ENCODE measurements at places on chromosomes 4 and X.

GRCh38 chr4:155952501-155952901 lies 1.2 kb downstream of the CTSO start:
- DNase-seq: no peak

DNA sequence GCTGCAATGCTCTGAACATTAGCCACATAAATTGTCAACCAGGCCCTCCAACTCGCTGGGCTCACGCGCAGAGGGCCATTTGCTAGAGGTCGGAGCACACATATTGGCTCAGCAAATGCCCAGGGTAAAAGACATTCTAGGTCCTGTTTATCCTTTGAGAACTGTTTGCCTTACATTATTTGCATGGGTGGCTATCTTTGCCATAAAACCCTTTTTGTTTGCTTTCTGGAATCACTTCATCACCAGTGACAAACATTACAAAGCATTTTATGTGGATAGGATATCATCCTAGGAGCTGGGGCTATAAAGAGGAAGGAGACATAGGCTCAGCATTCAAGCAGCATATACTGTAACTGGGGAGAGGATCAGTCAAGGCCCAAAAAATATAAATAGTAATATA lies 149.2 kb upstream of the RAI2 start:
- no peak for DNase-seq

GRCh38 chr4:78299565-78299972 lies 242.4 kb downstream of the FRAS1 start:
- peak; percentile 11 for DNase-seq

DNA sequence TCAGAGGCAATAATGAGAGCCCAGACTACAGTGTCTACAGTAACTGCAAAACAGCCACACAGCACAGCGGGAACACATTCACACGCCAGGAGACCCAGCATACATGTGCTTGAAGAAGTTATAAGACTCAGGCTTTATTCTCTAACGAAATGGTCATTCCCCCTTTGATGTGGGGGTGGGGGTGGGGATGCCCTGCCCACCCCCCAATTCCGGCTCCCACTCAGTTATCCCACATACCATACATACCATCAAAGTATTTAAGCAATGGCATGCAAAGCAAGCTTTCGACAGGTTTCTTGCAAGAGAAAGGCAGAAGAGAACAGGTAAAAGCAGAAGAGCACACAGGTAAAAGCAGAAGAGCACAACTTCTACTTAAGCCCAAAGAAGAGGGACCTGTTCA lies 3.6 kb downstream of the MECP2 start:
- DNase-seq: no peak

DNA sequence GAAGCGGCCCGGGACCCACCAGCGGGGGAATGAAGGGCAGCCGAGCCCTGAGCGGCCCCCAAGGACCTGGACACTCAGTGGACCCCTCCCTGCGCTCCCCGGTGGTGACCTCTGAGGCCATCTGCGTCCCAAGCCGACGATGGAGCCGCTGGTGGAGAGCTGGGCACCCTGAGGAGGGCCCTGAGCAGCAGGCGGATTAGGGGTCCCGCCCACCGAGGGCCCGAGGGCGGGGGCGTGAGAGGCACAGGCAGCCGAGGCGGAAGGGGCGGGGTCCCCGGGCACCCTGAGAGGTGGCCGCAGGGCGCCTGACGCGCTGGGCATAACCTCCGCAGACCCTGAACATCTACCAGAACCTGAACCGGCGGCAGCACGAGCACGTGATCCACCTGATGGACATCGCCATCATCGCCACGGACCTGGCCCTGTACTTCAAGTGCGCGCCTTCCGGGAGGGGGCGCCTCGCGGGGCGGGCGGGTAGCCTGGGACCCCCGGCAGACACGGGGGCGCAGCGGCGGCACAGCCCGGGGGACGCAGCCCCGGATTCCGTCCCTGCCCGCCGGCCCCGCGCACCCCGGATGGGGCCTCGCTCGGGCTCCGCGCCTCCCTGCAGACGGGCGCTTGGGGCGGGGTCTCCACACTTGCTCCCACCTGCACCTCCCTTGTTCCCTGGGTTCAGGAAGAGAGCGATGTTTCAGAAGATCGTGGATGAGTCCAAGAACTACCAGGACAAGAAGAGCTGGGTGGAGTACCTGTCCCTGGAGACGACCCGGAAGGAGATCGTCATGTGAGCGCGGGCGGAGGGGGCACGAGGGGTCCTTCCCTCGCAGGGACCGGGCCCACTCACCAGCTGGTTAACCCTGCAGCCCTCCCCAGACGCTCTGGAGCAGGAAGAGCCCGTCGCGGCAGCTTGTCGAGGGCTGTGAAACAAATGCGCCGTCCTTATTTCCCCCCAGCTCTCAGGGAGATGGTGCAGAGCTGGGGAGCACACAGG lies 10.3 kb downstream of the ATP5ME start:
- no peak for DNase-seq

GRCh38 chr4:138680989-138681604 lies 334.5 kb upstream of the NOCT start:
- DNase-seq: peak; percentile 24

- DNase-seq: no peak
Observed at GRCh38 chrX:101450961-101451360, 34.3 kb upstream of the ARMCX4 start.

DNA sequence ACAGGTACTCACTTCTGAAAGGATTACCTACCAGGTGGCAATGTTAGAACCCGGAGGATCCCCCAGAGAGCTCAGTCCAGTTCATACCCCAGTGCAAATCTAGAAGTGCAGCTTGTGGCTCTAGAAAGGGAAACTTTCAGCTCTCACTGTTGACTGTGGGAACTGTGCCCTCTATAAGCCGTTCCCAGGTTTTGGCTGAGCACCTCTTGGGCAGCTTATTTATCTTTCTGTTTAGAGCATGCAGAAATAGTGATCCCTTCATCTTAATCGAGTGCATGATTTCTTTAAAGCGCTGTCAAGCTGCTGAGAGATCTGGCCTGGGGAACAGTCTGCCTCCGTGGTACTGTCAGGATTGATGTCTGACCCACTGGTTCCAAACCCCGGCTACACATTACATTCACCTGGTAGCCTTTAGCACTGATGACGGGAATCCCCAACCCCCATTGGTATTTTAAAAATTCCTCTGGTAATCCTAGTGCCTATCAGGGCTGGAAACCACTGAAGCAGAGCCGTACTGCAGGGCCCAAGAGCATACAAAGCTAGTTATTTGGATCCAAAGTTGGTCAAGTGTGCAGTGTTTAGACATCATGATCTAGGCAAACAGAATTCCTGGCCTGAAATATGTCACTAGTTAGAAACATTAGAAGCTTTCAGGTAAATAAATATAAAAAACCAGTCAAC lies 103.2 kb downstream of the KLHL8 start:
- DNase-seq: no peak

DNA sequence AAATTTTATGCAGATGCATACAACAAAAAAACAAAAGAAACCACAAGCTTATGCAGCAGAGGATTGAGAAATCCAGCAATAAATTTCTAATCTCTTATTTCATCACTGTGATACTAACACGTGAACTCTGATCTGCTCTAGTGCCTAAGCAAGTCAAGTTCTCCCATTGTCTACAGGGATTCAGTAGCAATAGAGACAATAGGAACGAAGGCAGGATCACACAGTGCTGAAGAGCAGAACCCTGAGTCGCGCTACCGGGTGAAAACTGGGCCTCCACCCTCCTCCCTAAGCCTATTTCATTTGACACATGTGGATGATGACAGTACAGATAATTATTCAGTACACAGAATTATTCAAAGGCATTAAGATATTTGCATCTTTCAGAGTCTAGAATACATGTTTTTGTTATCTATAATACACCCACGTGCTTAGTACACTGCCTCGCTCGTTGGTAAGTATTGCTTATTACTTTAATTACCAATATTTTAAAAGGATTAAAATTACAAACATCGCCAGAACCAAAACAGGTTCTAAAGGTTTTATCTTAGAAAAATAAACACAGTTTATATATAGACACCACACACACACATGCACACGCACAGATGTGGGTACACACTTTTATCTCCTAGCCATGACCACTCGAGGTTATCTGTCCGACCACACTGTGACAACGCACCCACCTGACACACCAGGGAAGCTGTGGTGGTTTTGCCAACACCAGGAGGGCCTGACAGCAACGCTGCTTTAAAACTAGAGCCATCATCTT lies 60.1 kb downstream of the RFC1 start:
- no peak for DNase-seq

- peak; percentile 67 for DNase-seq
Observed at GRCh38 chrX:103404231-103405008, 28.1 kb downstream of the BEX3 start.

- DNase-seq: no peak
Observed at GRCh38 chrX:115583496-115584004, 22.6 kb downstream of the PLS3 start.

DNA sequence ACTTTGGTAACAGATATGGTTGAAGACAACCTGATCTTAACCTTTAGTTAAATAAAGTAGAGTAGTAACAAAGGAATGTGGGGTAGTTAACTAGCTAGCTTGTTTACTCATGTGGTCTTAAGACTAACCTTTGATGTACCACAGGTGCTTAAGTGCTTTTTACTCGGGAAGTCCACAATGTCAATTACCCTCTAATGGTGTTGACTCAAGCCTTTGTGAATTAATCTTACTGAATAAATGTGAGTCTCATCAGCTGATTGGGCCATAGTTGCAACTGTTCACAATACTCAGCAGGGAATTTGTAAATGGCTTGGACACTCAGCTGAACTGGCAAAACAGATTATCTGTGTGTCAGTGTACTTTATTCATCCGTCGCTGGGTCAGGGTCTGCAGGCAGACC lies 119.0 kb upstream of the UGT8 start:
- no peak for DNase-seq

DNA sequence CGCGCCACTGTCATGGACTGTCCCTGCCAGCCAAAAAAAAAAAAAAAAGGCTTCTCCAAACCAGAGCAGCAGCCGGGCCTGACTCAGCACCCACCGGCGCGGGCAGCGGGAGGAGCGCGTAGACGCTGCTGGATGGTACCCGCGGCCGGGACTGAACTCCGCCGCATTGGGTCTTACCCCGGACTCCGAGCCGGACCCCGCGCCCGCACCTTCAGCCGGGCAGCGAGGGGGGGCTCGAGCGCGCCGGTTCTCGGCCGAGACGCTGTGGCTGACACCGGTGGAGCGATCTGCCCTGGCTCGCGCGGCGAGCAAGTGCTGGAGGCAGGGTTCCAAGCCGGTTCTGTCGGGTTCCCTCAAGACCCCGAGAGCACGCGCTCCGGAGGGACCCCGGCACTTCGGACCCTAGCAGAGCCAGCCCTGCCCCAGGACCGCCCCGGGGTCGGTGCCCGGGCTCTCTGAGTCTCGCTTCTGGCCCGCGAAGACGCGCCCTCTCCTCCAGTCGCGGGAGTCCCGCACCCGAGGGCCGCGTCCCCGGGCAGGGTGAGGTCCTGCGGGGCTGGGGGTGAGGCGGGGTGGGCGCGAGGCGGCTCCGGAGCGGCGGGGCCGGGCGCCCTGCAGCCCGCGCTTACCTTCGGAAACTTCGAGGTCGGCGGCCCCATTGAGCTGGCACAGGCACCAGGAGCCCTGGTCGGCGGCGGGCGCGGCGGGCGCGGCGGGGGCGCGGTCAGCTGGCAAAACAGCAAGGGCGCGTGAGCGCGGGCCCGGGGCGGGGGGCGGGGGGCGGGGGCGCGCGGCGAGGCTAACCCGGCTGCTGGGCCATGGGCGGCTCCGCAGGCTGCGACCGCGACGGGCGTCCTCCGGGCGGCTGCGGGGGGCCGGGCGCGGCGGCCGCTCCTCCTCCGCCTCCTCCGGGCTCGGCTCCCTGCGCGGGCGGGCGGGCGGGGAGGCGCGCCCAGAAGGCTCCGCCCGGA lies 11.8 kb upstream of the MAN2B2 start:
- DNase-seq: no peak

DNA sequence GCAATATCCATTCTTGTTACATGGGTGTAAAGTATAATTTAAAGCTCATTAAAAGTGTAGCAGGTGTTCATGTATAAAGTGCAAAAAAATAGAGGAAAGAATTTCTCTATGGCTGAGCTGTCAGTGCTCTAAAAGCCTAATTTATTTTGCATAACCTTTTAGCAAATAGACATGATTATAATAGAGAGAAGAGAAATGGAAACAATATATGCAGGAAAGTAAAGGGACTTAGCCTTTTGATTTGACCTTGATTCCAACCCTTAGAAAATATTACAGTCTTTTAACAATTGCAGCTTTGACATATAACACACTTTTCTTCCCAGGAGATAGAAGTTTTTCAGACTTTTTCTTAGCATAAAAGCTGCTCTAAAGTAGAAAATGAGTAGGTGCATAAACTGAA lies 978.3 kb downstream of the PCDH18 start:
- DNase-seq: no peak

DNA sequence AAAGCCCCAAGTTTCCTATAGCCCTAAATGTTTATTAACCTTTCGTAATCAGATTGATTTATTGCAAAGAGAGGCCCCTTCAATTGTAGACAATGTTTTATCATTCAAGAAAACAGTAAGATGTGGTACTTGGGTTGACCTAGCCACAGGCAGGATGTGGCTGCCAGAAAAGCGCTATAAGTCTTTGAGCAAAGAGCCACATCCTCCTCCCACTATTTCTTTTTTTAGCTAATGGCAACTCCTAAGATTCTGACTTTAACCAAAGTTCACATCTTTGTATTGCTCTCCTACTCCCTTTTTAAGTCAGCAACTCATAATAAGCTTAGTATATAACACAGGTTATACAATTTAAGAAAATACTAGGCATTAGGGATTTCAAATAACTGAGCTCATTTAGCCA lies 70.7 kb upstream of the PPP3CA start:
- peak; percentile 2 for DNase-seq

DNA sequence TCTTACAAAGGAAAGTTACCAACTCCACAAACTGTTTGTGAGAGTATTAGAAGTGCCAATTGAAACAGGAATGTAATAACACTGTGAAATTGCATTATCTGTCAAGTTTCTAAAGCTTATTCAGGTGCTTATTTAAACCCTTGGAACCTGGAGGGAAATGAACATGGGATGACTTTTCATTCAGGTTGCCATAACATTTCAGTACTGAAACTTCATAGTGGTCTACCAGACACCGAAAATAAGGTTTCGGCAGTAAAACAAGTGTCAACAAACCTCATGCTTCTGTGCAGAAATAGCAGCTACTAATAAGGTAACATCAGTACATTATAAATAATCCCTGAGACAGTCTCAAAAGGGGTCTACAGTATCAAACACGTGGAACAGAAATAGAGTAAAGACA lies 890.7 kb upstream of the INTU start:
- no peak for DNase-seq

- DNase-seq: no peak
Observed at GRCh38 chrX:152912106-152912505, 14.2 kb downstream of the ZNF185 start.

Measured in NCI-H226 (cell line).